ENCODE measurements at places on chromosomes 11 and 22.

DNA sequence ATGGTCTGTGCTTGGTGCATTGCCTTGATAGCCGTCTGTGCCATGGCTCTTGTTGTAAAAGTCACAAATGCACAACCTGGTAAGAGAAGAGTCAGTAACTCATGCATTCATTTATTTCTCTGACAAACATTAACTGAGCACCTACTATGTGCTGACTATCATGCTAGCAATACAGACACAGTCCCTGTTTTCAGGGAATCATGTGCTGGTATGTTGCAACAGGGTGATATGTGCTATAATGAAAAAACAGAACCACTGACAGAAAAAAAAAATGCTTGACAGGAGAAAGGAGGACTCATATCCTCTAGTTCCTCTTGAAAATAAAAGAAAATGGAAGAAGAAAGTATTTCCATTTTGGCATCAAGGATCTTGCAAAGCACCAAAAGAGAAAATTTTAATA lies 34.5 kb upstream of the RAPSN start:
- no peak for DNase-seq

DNA sequence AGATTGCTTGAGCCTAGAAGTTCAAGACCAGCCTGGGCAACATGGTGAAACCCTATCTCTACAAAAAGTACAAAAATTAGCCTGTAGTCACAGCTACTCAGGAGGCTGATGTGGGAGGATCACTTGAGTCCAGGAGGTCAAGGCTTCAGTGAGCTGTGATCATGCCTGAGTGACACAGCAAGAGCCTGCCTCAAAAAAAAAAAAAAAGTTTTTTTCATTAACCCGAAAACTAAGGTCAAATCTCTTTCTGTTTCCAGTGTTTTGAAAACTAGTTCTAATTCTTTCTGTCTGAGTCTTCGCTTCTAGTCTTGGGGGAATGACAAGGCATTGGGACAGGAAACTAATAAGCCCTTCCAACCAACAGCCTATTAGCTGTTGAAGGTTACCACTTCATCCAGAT lies 57.6 kb downstream of the LIF start:
- DNase-seq: no peak

DNA sequence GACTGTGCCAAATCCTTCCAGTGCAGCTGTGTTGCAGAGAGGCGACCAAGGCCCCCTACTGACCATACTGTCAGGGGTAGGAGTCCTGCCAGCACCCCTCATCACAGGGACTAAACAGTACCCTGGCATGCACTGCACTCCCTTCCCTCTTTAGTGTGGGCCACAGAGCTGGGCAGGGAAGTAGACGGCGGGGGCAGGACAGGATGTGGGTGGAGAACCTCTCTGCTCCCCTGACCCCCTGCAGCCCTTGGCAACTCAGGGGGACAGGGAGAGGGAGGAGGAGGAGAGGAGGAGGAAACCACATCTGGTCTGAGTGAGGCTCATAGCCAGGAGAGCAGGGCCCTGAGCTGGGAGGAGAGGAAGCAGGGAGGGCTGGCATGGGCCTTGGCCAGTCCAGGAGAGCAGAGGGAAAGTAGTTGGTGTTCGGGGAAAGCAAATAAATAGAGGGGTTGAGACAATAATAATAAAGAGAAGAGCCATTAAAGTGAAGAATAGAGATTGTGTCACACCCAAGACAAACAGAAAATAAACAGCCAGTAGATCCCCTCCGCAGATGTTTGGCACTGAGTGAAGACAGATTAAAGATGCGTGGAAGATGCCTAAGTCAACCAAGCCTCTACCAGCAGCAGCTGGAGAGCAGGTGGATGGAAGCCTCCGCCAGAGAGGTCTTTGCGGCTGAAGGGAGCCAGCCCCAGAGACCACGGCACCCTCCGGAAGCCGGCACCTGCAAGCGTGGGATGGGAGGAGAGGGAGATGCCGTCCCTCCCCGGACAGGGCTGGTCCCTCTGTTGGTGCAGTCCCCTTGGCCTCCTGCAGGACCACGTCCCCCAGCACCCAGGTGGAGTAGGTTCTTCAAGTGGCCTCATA lies 61.5 kb downstream of the RPUSD4 start:
- no peak for DNase-seq

DNA sequence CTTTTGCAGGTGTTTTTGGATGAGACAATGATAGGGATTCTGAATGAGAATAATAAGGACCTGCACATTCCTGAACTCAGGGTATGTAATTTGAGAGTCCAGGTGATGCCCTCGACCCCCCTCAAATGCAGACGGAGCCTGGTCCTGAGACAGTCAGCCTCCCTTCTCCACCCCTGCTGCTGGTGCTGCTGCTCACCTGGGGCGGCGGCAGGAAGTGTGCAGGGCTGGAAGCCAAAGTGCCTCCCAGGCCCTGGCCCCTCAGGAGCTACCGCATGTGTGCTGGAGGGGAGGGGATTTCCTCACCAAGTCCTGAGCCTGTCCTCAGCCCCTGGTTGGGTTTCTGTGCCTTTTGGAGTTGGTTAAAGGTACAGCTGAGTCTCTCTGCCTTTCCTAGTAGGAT lies 19.0 kb upstream of the GLB1L2 start:
- no peak for DNase-seq

GRCh38 chr22:40040927-40041326 lies 46.2 kb downstream of the FAM83F start:
- DNase-seq: no peak

- no peak for DNase-seq
These were observed 173.3 kb upstream of the PDGFD start for GRCh38 chr11:104337273-104337672.

- DNase-seq: no peak
These were observed 15.3 kb downstream of the RCOR2 start for GRCh38 chr11:63901660-63902059.

GRCh38 chr11:64081745-64082442 lies 46.2 kb downstream of the FLRT1 start:
- DNase-seq: no peak

DNA sequence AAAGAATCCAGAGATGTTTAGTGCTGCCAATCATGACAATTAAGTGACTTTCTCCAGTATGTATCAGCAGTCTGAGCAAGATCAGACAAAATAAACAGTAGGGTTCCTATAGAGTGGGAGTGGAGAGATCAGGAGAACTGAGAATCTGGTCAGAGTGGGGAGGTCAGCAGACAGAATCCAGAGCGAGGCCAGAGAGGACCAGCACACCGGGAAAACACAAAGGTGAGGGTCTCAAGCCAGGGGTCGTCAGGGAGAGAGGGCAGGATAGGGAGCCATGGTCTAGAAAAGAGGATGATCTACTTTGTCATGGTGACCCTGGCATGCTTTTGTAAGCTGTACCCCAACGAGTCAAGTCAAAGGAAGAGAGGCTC lies 39.2 kb downstream of the MAPK1 start:
- DNase-seq: no peak

- no peak for DNase-seq
These were observed 881.4 kb upstream of the CHORDC1 start for GRCh38 chr11:91104237-91104636.
